ENCODE measurements at places on chromosomes 1 and 21. TPM values are rescaled to one million over a fixed set of nuclear protein-coding genes. Genes with fewer than 3 reads are reported as not detected.

DNA sequence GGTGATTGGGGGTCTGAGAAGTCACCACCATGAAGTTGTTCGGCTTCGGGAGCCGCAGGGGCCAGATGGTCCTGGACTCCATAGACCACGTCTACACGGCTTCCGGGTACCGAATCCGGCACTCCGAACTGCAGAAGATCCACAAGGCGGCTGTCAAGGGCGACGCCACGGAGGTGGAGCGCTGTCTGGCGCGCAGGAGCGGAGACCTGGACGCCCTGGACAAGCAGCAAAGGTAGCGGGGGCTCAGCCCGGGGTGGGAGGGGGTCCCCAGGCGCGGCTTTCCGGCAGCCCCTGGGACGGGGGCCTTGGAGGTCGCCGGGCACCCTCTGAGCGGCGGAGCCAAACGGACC lies 146.5 kb downstream of the LIPI start:
- no peak for DNase-seq

DNA sequence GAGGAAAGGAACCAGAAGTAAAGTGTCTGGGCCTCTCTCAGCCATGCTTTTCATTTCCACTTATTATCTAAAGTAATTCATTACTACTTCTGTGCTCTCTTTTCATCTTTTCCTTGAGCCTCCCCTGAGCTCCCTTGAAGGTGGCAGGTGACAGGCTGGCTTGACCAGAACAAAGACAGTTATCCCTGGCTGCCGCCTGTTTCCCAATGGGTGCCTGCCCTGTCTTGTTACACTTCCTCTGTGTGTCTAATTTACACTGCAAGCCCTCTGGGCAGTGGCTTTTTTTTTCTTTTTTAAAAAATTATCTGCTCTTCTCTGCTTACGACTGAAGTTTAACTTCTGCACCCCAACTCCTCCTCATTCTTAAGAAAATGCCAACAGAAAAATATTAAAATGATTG lies 113.4 kb downstream of the NGF start:
- DNase-seq: no peak

GRCh38 chr1:22350171-22350923 lies 101.3 kb upstream of the ZBTB40 start:
- no peak for DNase-seq

DNA sequence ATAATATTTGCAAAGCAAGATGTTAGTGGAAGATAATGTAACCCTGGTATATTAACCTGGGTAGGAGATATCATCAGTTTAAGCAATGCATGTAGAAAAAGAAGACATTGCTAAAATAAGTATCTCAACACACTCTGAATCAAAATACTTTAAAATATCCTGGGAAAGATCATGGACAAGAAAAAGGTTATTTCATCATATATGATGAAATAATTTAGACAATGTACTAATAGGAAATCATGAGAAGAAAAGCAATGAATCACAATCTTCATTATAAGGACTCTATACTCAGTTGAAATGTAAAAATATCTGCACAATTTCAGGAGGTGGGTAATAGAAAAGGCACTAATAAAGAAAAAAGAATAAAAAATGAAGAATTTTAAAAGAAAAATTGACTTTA lies 158.8 kb downstream of the KCNT2 start:
- no peak for DNase-seq

- DNase-seq: no peak
Measured at GRCh38 chr1:61782771-61783170, 40.5 kb downstream of the PATJ start.

DNA sequence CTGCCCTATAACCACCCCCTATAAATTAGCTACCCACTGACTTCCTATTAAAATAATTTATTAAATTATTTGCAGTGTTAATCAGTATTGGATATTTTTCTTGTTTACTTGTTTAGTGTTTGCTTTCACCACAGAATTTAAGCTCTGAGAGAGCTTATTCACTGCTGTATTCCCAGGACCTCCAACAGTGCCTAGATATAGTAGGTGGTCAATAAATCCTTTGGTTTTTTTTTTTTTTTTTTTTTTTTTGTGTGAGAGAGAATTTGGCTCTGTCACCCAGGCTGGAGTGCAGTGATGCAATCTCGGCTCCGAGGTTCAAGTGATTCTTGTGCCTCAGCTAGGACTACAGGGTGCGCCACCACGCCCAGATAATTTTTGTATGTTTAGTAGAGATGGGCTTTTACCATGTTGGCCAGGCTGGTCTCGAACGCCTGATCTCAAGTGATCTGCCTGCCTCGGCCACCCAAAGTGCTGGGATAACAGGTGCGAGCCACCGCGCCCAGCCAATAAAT lies 1.1 kb upstream of the OSBPL9 start:
- DNase-seq: no peak

DNA sequence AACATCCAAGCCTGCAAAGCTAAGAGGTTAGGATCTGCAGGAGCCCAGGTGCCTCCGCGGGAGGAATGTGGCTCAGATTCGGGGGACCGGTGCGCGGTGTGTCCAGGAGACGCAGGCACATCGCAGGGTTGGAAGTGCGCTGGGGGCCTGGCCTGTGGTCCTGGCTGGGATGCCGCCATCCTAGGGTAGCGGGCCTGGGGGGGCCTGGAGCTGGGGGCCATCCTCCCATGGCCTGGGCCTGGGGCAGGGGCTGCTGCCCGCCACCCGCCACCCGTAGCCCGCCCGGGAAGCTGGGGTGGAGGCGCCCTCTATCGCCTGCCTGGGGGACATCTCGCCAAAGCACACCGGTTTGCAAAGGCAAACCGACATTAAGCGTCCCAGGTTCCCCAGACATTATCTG lies 170.6 kb upstream of the ARHGEF16 start:
- peak; percentile 55 for DNase-seq

GRCh38 chr1:198904321-198904720 lies 265.5 kb downstream of the PTPRC start:
- no peak for DNase-seq

GRCh38 chr1:246160905-246161304 lies 346.2 kb downstream of the SMYD3 start:
- DNase-seq: no peak

The TMEM200B gene
- total RNA-seq: 3.8 TPM

The KPRP gene
- not detected for total RNA-seq

Data from neural crest cell (in vitro differentiated cells).